ENCODE measurements at places on chromosomes 7 and 10. TPM values are rescaled to one million over a fixed set of nuclear protein-coding genes. Genes with fewer than 3 reads are reported as not detected.
A peak's percentile ranks its signal among the peaks of the same experiment; 100 is the strongest.

- peaks cover 2% of the 10 kb centered on the region for H3K4me1 ChIP-seq
- no peak overlapping the region for H3K27ac ChIP-seq
- H3K27me3 ChIP-seq = no peaks in the 10 kb centered on the region
- no peak overlapping the region for H3K4me3 ChIP-seq
These were observed 184.0 kb downstream of the FANK1 start for GRCh38 chr10:126080291-126080825.

GRCh38 chr10:17835688-17836087, 26.5 kb downstream of the MRC1 start:
- no peak overlapping the region for H3K4me3 ChIP-seq
- peak; percentile 76 for DNase-seq
- H3K4me1 ChIP-seq = peaks cover 21% of the 10 kb centered on the region
- peak overlapping the region; percentile 57 for H3K27ac ChIP-seq
- no peaks in the 10 kb centered on the region for H3K27me3 ChIP-seq

GRCh38 chr10:52119507-52119906, 194.6 kb upstream of the DKK1 start:
- DNase-seq = no peak
- H3K36me3 ChIP-seq = no peaks in the 10 kb centered on the region
- H3K27ac ChIP-seq = no peak overlapping the region
- no peak overlapping the region for H3K4me3 ChIP-seq
- peaks cover 40% of the 10 kb centered on the region for H3K27me3 ChIP-seq

DNA sequence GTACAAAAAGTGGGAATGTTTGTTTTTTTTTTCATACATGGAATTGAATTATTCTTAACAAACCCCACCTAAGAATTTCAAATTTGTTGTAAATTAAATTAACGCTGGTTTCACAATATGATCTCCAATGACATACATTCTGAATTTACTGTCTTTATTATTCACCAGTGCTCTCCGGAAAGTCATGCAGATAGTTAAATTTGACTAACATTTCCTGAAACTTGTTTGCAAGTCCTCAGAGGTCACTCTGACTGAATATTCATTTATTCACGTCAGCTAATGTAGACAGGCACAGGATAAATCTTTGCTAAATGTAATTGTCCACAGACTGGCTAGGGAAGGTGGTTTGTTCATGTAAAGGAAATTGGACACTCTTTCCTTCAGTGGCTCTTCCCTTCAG, 730.4 kb downstream of the PHTF2 start:
- H3K27me3 ChIP-seq = no peaks in the 10 kb centered on the region
- no peak for DNase-seq
- H3K4me3 ChIP-seq = no peak overlapping the region
- no peaks in the 10 kb centered on the region for H3K36me3 ChIP-seq

- no peaks in the 10 kb centered on the region for H3K4me1 ChIP-seq
- H3K36me3 ChIP-seq = no peaks in the 10 kb centered on the region
- no peak for DNase-seq
- no peak overlapping the region for H3K27ac ChIP-seq
- H3K4me3 ChIP-seq = no peak overlapping the region
- peaks cover 90% of the 10 kb centered on the region for H3K27me3 ChIP-seq
These were observed 20.5 kb downstream of the TRPV5 start for GRCh38 chr7:142913051-142913450.

ENO4 gene
- not detected for total RNA-seq

C7orf25 gene
- total RNA-seq = 4.4 TPM

PAPOLB gene
- total RNA-seq = not detected

Measured in MCF 10A (cell line).